ENCODE measurements at places on chromosomes 5 and 9. TPM values are rescaled to one million over a fixed set of nuclear protein-coding genes. Genes with fewer than 3 reads are reported as not detected.

Gene BRINP1
- 1.3 TPM for total RNA-seq

Gene IL4
- not detected for total RNA-seq

Gene HTR1A
- total RNA-seq = not detected

Gene PTBP3
- 30.2 TPM for total RNA-seq

Gene SMIM33
- not detected for total RNA-seq

Gene ORM2
- total RNA-seq = not detected

Gene CER1
- total RNA-seq = not detected

Gene PCDHGC4
- 2.9 TPM for total RNA-seq

Gene SLC46A2
- total RNA-seq = not detected

Gene MCIDAS
- not detected for total RNA-seq

Gene GZMA
- 1.7 TPM for total RNA-seq

Gene FGF1
- total RNA-seq = 5.7 TPM

Gene AQP7
- total RNA-seq = 2.1 TPM
